T-helper 9 cell (primary cell): ENCODE measurements at places on chromosomes 16 and 17.

DNA sequence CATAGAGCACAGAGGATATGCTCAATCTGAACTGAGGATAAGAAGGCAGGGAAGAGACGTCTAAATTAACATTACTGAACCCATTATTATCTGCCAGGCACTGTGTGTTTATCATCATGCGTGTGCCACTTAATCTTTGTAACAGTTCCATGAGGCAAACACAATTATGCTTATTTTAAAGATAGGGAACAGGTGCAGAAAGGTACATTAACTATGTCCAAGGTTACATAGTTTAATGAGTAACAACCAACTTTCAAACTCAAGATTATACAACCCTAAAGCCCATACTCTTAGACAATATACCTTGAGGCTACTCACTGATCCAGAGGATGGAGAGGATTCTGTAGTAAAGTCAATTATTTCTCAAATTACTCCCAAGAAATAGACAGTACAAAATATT, 43.2 kb downstream of the STH start:
- DNase-seq, result no peak

GRCh38 chr16:48197294-48197693, 41.5 kb upstream of the ABCC12 start:
- DNase-seq, result no peak

DNA sequence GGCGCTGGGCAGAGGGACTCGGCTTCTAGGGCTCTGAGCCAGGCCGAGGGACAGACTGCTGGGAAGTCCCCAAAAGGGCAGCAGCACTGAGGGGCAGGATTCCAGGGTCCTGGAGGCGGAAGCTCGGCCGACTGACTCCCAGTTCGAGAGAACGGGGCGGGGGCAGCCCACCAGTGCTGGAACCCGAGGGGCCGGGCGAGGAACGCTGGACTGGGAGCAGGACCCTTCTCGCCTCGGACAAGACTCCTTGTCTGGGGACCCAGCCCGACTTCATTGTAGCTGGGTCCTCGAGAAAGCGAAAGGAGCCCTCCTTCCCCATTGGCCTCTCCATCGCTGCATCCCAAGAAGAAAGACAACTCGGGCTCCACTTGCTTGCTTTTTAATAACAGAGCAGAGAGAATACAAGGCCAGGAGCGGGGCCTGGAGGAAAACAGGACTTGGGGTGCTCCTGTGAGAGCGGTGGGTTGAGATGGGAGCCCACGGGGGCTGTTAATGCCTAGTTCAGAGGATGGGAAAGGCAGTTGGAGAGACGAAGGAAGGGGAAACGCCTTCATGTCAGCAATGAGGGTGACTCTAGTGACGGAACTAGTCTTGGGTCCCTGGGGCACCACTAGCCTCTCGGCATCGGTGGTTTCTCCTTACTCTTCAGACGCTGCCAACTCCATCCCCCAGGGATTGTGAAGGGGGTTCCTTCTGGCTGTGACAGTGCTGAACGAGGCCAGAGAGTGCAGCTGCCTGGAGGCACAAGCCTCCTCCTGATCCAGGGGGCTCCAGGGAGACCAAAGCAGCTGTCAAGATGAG, 492 bp upstream of the CAMTA2 start:
- DNase-seq, result no peak

DNA sequence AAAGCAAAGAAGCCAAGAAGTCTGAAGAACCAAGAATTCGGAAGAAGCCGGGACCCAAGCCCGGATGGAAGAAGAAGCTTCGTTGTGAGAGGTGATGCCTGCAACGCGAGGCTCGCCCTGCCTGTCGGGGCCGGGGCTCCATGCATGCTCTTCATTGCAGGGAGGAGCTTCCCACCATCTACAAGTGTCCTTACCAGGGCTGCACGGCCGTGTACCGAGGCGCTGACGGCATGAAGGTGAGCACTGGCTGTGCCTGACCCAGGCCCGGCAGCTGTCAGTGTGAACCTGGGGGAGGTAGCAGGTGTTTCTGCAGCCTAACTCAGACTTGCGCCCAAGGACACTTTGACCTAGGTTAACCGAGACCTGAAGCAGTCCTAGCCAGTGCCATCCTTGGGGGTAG, 12.0 kb downstream of the ZNF276 start:
- DNase-seq, result no peak

GRCh38 chr17:40952661-40953060, 14.1 kb downstream of the KRT39 start:
- DNase-seq, result no peak

DNA sequence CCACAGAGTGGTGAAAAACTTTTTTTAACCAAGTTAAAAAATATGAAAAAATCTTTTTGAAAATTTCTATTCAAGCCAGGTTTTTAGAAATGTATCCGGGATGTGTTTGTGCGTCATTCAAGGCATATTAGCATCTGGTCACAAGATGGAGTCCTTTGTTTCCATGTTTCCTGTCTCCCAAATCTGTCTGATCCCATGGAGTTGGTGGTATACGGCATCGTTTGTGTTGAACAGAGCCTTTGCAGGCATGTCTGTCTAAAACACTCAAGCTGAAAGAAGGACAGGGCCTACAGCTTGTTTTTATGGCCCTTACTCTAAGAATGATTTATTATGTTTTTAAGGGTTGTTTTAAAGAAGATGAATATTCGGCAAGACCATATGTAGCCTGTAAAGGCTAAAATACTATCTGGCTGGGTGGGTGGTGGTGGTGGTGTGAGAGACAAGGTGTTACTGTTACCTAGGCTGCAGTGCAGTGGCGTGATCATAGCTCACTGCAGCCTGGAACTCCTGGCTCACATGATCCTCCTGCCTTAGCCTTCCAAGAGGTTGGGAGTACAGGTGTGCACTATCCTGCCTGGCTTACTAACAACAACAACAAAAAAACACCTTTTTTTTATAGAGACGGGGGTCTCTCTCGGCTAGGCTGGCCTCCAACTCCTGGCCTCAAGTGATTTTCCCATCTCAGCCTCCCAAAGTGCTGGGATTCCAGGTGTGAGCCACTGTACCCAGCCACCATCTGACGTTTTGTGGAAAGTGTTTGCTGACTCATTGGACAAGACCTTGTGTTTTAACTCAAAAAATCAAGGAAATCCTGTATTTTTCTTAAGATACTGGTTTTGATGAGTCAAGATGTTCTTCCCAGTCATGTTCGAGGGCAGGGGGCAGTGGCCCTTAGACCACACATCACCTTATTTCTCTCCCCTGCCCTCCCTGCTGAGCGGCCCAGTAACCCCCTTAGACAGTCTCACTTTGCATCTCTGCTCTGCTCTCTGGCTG, 52.2 kb downstream of the NDE1 start:
- DNase-seq, result no peak

GRCh38 chr17:81480140-81481072, 32.2 kb downstream of the ACTG1 start:
- DNase-seq, result no peak

DNA sequence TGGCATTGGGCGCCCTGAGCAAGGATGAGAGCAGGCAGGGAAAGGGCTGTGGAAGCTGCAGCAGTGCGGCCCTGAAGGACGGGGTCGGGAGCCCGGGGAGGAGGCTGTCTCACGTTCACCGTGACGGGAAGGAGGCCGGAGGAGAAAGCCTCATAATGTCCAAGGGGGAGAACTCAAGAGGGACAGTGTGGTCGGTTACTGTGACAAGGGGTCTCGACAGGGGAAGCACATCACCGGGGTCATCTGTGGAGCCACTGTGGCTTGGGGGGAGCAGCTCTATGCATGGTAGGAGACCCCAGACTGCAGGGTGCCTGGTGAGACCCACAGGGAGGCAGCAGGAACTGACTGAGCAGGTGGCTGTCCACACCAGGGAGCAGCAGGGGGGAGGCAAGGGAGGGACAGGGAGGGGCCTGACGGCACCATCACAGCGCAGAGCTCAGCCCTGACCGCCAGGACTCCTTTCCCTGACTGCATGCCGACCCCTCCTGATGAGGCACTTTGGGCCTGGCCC, 154.6 kb upstream of the CHMP6 start:
- no peak for DNase-seq

- DNase-seq, result no peak
Measured at GRCh38 chr17:30357476-30357875, 21.3 kb upstream of the CPD start.

- DNase-seq, result no peak
Measured at GRCh38 chr17:8654822-8655221, 24.3 kb upstream of the MYH10 start.

- no peak for DNase-seq
Measured at GRCh38 chr17:45300060-45300751, 16.6 kb downstream of the MAP3K14 start.

GRCh38 chr17:45388604-45389325, 43.9 kb downstream of the ARHGAP27 start:
- DNase-seq, result no peak

DNA sequence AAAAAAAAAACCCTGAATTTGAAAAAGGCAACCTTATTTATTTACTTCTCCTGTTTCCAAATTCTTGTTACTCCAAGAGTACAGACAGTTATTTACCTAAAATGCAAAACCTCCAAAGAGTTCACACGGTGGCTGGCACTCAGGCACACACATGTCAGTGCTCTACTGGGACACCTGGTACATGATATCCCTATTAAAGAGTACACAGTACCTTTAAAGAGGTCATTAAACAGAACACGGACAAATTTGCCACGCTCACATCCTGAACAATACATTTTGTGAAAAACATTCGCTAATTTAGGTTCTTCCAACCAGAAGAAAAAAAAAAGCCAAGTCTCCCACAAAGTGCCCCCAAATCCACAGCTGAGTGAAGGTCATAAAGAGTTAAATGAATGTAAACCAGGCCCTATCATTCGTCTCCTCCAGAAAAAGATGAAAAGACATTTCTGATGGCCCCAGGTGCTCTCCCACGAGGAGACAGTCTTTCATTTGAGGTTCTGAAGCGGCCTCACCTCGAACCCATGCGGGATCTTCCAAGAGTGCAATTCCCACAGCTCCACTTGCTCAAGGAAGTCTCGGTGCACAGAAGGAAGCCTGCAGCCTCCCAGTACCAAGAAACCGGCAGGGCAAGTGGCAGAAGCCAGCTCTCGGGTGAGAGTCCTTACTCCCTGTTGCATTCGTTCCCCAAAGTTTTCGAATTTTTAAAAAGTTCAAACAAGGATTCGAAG, 993 bp downstream of the ERN1 start:
- no peak for DNase-seq

DNA sequence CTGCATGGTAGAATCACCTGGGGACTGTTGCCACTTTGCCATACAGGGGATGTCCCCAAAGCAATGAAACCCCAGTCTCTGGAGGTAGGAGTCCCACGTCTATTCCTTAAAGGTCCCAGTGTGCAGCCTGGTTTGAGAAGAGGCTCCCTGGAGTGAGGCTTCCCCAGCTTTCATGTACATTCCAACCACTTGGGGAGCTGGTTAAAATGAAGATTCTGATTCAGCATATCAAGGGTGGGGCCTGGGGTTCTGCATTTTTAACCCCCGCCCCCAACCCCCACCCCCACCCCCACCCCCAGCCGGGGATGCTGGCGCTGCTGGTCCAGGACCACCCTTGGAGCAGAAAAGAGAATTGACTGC, 241.2 kb downstream of the FOXL1 start:
- no peak for DNase-seq

DNA sequence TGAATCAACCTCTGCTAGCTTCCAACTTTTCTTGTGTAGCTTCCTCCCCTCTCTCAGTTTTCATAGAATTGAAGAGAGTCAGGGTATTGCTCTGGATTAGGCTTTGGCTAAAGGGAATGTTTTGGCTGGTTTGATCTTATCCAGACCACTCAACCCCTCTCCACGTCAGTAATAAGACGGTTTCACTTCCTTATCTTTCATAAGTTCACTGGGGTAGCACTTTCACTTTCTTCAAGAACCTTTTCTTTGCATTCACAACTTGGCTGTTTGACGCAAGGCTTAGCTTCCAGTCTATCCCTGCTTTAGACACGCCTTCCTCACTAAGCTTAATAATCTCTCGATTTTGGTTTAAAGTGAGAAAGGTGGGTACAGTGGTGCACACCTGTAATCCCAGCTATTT, 29.7 kb upstream of the OR1A2 start:
- DNase-seq, result no peak

- DNase-seq, result no peak
Measured at GRCh38 chr16:27491894-27492587, 57.7 kb downstream of the GTF3C1 start.

DNA sequence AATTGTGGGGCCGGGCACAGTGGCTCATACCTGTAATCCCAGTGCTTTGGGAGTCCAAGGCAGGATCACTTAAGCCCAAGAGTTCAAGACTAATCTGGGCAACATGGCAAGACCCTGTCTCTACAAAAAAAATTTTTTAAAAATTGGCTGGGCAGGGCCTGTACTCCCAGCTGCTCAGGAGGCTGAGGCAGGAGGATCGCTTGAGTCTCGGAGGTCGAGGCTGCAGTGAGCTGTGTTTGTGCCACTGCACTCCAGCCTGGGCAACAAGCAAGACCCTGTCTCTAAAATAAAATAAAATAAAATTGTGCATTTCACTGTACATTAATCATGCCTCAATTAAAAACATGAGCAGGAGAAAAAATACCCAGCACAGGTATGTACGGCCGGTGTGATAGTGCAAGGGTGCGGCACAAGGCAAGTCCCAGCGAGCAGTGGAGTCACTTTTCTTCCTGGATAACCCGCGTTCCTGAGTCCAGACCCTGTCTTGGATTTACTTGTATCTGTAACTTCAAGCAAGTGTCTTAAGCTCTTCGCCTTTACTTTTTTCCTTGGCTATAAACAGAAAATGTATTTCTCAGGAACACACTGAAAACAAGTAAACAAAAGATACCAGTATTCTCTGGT, 11.4 kb downstream of the ZDHHC7 start:
- DNase-seq, result no peak

- DNase-seq, result no peak
Measured at GRCh38 chr16:9212621-9213020, 121.2 kb downstream of the HAPSTR1 start.

GRCh38 chr16:27175888-27176287, 27.4 kb upstream of the KDM8 start:
- DNase-seq, result no peak

DNA sequence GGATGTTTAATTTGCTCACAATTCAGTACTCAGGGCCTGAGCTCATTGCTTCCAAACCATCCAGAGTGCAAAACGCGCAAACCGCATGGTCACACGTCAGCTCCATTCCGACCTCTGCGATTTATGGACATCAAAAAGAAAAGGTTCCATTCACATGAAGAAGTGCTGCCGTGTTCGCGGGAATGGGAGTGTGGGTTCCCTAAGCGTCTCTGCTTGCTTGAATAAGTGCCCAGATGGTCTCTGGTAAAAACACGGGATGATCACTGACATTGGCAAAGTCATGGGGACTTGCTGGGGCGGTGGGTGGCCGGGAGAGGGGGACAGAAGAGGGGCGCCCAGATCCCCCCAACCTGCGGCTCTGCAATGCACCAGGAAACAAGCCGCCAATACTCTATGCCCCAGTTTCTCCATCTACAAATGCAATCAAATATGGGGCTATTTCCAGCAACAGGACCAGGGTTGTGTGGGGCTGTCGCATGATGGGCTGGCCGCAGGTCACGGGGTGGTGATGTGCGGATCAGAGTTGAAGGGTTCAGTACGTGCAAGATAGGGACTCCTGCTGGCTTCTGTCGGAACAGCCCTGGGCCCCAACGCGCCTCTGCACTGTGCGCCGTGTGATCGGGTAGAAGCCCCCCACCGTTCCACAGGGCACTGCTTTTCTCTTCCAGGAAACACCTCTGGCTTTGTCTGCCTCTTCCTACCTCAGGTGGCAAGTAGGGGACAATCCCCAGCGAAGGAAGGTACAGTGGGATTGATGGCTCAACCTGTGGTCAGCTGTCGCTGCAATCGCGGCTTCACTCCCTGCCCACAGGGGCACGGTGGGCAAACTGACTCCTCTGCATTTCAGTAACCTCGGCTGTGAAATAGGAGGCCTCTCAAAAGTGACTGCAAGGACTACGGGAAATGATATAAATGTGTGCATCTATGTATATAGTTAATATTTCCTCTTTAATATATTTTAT, 11.2 kb downstream of the FOXF1 start:
- no peak for DNase-seq

- DNase-seq, result no peak
Measured at GRCh38 chr16:22979038-22979437, 165.1 kb downstream of the HS3ST2 start.
